ENCODE measurements at places on chromosomes 5 and 9.
A peak's percentile ranks its signal among the peaks of the same experiment; 100 is the strongest.

GRCh38 chr5:133317558-133317957 is 265.7 kb downstream of the HSPA4 start:
- no peak for DNase-seq

GRCh38 chr5:82560561-82560960 is 282.4 kb upstream of the RPS23 start:
- no peak for DNase-seq

GRCh38 chr9:22693156-22693555 is 246.5 kb downstream of the DMRTA1 start:
- no peak for DNase-seq

DNA sequence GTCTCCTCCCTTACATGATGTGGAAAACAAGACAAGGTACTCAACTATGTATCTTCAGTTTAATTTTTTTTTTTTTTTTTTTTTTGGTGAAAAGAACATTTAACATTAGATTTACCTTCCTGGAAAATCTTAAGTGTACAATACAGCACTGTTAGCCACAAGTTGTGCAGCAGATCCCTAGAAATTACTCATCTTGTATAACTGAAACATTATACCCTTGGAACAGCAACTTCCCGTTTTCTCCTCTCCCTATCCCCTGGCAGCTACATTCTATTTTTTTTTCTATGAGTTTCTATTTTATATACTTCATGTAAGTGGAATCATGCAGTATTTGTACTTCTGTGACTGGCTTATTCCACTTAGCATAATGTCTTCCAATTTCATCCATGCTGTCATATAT is 421.9 kb upstream of the FTMT start:
- no peak for DNase-seq

DNA sequence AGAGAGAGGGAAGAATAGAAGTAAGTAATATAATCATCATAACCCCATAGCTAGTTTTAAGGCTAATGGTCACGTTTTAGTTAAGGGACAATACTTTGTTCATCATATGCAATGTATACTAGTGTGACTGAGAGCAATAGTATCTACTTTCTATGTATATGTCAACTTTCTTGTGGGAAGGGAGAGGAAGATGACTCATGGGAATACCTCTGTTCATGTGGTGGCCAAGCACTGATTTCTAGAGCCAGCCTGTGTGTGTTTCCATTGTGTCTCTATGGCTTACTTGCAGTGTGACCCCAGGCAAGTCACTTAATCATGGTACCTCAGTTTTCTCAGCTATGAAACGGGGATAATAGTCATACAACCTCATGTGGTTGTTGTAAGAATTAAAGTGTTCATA is 639.6 kb downstream of the CETN3 start:
- DNase-seq = no peak

- DNase-seq = no peak
Measured at GRCh38 chr5:171442287-171443042, 23.0 kb downstream of the FGF18 start.

DNA sequence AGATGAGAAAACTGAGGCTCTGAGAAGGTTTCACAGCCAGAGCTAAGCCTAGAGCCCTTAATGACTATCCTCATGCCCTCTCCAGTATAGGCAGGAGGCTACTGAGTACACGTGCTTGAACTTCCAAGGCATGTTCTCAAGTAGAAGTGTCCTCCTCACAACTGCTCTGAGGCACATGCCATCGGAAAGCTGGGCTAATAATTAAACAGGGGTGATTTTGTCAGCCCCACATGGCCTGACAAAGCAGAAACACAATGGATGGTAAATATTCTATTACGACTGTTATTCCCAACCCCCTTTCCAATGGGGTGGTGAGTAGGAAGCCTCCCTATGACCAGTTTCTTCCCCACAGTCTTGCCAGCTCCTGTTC is 34.3 kb downstream of the KCNIP1 start:
- DNase-seq = no peak

GRCh38 chr9:83622433-83622938 is 457 bp upstream of the IDNK start:
- DNase-seq = peak; percentile 92

- DNase-seq = no peak
Measured at GRCh38 chr9:133583586-133583985, 25.6 kb downstream of the FAM163B start.

DNA sequence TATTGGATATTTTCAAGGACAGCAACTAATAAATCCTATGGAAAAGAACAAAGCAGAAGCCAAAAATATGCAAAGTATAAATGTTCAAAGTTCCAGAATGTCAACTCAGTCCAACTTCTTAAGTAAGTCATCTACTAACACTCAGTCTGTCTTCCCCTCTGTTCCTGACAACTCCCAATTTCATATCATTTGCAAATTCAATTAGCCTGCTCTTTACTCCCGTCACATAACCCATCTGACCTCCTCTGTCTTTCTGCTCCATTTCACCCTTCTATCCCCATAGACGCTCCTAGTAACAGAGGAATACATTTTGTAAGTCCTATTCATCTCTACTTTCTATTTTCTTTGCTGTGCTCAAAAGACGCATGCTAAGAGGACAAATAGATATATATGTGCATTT is 659.8 kb upstream of the MEF2C start:
- DNase-seq = no peak

DNA sequence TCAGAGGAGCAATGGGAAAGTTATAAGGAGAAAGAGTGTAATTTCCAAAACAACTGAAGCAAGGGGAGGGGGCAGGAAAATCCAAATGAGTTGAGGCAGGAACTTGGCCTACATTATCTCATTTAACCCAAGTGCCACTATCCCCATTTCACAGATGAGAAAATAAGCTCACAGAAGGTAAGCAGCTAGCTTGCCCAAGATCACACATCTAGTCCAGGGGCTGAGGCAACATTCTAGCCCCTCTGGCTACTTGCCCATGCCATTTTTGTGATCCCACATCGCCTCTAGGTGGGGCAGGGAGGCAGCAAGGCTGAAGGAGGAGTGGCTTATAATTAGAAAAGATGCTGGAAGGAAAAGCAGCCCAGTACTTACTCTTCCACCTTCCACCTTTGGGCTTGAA is 2.6 kb upstream of the PSIP1 start:
- DNase-seq = no peak

DNA sequence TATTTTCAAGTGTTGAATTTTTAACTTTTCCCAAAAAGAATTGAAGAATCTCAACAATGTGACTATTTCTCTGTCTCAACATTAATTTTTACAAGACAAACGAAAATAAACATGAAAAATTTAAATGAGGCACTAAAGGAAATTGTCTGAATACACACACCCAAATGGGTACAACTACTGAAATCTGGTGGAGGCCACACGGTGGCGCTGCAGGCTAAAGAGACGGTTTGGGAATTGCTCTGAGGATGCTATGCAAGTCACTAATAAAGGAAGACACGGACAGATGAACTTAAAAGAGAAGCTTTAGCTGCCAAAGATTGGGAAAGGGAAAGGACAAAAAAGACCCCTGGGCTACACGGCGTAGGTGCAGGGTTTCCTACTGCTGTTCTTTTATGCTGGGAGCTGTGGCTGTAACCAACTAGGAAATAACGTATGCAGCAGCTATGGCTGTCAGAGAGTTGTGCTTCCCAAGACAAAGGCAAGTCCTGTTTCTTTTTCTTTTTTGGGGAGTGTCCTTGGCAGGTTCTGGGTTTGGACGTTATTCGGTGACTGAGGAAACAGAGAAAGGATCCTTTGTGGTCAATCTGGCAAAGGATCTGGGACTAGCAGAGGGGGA is at the start of gene PCDHB10:
TSS of gene PCDHB10 (plus strand) at position 244 of the 616 bp plus-strand sequence. CDS start at position 444, 200 bp downstream.
- DNase-seq = no peak

DNA sequence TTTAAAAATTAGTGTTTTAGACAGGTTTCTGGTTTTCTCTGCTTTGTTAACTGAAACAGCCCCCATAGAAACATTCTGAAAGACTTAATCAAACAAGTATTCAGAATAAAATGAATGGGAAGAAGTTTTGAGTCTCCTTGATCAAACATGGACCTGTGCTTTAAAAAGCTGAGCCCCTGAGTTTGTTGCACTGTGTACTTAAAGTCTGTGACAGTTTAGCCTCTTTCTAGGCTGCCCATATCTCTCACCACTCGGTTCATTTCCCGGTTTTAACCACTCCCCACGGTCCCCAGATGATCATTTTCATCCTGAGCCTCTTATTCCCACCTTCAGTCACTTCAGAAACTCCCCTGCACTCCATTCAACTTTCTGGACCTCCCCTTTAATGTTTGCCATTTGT is 215.9 kb upstream of the DMRT1 start:
- no peak for DNase-seq

GRCh38 chr5:21615195-21615765 is 1237.9 kb downstream of the CDH12 start:
- no peak for DNase-seq

DNA sequence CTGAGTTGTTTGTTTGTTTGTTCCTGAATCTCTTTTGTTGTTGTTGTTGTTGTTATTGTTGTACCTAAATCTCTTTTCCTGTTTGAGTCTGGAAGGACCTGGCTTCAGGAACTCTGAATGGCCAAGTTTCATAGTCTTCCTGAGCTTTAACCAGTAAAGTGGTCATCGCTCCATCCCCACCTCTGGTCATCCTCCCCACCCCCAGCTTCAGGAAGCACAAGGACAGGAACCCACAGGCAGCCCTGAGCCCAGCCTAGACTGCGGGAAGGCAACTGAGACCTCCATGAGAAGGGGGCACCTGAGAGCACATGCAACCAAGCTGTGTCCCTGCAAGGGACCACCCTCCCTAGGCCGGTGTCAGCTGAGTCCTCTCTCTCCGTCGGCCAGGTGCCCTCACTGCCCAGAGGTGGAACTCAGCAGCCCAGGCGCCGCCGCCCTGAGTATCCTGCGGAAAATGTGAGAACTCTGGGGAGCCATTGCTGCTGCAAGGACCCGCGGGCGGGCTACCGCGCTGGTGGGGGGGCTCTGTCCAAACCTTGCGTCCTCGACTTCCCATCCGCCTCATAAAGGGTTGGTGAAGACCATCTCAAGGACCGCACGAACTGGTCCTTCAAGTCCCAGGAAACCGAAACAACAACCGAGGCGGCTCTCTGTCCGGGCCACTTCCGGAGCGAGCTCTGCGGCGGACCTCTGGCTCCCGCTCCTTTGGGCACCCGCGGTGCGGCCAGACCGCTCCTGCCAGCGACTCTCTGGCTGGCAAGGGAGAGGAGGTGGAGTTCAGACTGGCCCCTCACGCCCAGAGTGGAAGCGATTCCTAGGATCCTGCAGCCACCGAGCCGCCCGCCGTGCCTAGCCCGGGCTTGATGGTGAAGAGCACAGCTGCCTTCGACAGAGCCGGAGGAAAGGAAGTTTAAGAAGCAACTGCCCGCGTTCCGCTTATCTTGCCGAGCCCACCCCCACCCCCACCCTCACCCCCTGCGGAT is 4.2 kb downstream of the BARX1 start:
- DNase-seq = peak; percentile 83

GRCh38 chr5:30413540-30413939 is 779.9 kb upstream of the CDH6 start:
- DNase-seq = no peak

GRCh38 chr9:107862323-107862722 is 372.8 kb upstream of the KLF4 start:
- no peak for DNase-seq

DNA sequence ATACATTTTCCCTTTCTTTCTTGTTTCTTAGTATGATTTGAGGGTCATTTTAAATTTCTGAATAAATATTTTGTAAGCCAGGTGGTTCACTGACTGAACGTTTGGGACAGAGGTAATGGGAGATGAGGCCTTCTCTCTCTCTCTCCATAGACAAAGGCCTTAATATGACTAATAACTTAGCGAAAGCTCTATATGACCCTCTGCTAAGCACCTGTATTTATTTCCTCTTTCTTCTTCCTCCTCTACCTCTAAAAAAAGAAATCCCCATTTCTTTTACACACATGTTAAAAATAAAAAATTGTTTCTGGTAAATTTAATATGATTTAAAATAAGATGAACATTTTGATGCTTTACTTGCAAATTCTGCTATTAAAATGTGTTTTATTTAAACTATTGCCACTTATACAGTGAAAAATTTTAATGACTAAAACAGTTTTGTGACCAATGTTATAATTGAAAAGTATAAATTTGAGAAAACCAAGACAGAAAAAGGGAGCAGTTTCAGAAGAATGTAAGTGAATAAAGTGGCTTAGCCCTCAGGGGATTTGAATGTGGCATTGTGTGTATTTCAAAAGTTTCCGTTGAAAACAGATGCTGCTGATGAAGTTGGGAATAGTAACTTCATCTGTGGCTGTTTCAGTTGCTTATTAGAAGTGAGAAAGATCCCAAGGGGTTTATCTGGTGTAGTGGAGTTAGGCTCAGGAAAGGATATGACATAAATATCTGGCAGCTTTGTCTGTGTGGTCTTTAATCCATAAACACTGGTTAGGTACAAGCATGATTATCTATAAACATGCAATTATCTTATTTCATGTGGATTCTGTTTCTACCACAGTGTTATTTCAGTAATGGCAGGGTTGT is 128.6 kb upstream of the GRHPR start:
- no peak for DNase-seq

DNA sequence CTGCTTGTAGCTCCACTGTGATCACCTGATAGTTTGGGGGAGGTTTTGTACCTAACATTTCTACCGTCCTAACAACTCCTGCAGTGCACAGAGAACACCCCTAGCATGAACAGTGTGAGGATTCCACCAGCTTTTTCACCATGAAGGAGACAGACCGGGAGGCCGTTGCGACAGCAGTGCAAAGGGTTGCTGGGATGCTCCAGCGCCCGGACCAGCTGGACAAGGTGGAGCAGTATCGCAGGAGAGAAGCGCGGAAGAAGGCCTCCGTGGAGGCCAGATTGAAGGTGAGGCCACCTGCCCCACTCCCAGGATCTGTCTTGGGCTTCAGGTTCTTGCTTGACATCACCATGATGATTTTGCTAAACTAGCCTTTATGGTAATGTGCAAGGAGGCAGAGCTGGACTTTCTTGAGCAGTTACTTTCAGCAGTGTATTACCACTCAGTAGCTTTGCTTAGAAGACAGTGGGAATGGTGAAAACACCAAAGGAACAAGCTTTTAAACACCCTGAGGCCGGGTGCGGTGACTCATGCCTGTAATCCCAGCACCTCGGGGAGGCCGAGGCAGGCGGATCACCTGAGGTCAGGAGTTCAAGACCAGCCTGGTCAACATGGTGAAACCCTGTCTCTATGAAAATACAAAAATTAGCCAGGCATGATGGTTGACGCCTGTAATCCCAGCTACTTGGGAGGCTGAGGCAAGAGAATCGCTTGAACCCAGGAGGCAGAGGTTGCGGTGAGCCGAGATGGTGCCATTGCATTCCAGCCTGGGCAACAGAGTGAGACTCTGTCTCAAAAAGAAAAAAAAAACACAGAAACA is 3.3 kb downstream of the EXOC3 start:
- peak; percentile 73 for DNase-seq

- DNase-seq = peak; percentile 38
Measured at GRCh38 chr5:177588413-177588909, 3.5 kb upstream of the TMED9 start.

DNA sequence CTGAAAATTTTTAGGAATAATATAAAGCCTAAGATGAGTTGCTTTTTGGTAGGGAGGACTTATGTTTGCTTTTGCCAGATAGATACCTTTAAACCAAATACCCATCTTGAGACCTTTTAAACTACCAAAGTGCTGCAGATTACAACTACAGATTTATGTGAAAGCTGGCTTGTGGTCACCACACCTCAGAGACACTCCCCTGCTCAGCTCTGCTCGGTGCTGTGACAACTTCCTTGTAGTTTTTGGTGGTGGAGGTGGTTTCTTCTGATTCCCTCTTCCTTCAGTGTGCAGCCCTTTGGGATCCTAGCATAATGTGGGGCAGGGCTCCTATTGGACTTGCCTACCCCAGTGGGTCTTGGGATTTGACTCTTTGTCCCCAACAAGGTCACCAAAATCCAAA is 29.2 kb downstream of the GARNL3 start:
- DNase-seq = no peak
